GM12892 (cell line): ENCODE measurements at places on chromosomes 4 and X.

DNA sequence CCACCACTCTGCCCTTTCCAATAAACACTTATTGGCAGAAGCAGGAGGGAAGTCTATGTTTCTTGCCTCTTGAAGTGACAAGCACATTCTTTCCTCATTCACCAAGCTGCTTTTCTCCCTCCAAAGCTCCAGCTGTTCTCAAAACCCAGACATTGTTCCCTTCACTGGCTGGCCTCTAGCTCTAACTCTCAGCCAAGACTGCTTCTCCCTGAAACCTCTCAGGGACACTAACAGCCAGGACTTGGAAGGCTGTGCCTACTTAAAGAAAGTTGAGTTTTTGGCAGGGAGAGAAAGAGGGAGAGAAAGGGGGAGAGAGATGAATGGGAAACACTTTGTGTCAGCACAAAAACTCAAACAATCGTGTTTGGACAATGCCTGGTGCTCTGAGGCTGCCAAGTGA is 99.5 kb downstream of the COX18 start:
- no peak for DNase-seq

DNA sequence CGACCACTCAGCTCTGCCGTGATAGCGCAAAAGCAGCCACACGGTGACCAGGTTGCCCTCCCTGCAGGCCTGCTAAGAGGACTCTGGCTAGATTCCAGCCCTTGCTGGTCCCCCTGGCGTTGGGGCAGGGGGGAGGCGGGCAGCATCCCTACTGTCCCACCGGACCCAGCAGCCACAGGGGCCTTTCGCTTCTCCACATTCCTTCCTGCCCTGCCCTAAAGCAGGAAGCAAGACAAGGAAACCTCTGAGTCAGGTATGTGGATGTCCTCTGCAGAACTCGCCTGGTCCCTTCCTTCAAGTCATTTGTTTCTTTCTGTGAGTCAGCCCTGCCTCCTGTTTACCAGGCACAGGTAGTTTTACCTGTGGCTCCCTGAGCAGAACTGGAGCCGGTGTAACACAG is 60.2 kb upstream of the CLDN34 start:
- no peak for DNase-seq

GRCh38 chr4:168540086-168540485 is 43.2 kb downstream of the PALLD start:
- DNase-seq = no peak

GRCh38 chr4:75924309-75924827 is 16.4 kb downstream of the NAAA start:
- DNase-seq = no peak

DNA sequence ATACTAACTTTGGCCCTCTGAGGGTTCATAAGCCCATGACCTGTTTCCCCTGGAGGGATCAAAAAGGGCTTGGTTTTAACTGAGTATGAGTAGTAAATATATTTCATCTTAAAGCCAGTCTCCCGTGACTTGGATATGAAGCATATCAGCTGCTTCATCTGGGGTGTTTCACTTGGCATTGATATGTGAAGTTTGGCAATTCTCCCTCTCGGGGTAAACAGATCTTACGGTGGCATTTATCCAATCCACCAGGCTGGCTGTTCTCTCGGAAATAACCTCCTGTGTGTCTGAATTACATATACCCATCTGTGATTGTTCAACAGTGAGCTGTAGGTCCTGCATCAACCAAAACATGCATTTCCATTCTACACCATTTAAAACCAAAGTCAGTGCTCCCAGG is 130.7 kb downstream of the ADAM29 start:
- no peak for DNase-seq

- no peak for DNase-seq
Observed at GRCh38 chrX:122625821-122626220, 558.3 kb upstream of the GRIA3 start.

DNA sequence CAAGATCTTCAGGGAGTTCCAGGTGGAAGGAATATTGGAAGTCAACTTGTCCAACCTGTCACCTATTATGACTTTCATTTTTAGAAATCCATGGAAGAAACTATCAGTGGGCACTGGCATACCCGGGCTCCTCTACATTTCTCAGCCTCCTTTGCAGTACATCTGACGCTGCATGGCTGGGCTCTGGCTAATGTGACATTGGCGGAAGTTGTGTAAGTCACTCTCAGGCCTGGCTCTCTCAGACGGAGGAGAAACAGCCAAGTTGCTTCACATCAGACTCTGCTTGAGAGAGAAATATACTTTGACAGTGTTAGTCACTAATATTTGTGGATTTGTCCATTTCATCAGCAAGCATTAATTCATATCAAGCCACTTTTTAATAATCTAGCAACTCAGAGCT is 4.5 kb downstream of the DCHS2 start:
- no peak for DNase-seq
